ENCODE measurements at places on chromosomes 13 and 19.

DNA sequence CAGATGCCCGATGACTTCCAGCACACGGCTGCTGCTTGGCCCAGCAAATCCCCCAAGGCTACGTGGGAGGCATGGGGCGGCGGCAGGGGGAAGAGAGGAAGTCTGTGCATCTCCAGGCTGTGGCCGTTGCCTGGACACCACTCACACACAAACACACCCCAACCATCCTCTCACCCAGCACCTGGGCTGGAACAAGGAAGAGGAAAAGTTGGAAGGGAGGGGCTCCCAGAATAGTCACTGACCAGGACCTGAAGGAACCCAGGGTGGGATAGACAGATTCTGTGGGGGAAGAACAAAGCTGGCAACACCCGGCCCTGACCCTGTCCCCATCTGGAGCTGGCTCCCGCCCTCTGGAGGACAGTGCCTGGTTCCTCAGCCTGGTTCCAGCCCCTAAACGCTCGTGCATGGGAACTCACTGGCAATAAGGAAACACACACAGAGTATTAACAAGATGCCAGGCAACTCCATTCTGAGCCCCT is 11.2 kb downstream of the PPP6R1 start:
- no peak for DNase-seq

GRCh38 chr19:53951436-53951835 is 11.3 kb upstream of the CACNG8 start:
- no peak for DNase-seq

GRCh38 chr19:52258426-52258825 is 11.0 kb upstream of the ZNF766 start:
- DNase-seq, result no peak

- DNase-seq, result peak; percentile 61
Measured at GRCh38 chr19:50361290-50362029, 4.0 kb downstream of the NAPSA start.

DNA sequence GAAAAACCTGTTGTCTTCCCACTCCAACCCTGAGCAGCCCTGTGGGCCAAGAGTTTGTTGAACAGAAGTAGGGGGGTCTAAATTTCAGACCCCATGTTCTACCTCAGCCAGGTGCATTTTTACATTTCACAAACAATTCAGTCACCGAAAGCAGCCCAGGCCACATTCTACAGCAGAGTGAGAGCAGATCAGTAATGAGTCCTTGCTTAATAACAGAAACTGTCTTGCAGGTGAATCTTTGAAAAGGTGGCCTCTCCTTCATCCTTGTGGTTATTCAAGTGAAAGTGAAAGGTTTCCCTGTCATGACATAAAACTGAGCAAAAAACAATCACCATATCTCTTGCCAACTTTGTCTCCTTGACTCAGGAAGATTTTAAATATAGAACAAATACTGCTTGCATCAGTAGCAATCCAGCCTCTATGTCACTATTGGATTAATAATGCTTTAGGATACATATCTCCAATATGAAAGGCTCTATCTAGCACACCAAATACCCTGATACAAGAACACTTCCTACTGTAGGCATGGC is 670.2 kb downstream of the DIAPH3 start:
- no peak for DNase-seq

DNA sequence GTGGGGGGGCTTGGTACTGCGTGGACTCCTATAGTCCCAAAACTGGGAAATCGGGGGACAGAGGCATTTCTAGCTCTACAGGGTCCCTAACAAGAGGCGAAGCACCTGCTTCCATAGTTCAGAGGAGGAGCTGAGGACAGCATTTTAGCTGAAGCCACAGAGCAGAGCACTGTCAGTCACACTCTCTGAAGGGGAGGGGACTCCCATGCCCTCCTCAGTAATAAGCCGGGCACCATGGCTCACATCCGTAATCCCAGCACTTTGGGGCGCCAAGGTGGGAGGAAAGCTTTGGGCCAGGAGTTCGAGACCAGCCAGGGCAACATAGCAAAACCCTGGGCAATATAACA is 3.8 kb downstream of the NPAS1 start:
- DNase-seq, result peak; percentile 68

Measured in endodermal cell (in vitro differentiated cells).